ENCODE measurements at places on chromosomes 12 and 14.

- DNase-seq, result no peak
These were observed 715 bp upstream of the SLC10A1 start for GRCh38 chr14:69797573-69798338.

DNA sequence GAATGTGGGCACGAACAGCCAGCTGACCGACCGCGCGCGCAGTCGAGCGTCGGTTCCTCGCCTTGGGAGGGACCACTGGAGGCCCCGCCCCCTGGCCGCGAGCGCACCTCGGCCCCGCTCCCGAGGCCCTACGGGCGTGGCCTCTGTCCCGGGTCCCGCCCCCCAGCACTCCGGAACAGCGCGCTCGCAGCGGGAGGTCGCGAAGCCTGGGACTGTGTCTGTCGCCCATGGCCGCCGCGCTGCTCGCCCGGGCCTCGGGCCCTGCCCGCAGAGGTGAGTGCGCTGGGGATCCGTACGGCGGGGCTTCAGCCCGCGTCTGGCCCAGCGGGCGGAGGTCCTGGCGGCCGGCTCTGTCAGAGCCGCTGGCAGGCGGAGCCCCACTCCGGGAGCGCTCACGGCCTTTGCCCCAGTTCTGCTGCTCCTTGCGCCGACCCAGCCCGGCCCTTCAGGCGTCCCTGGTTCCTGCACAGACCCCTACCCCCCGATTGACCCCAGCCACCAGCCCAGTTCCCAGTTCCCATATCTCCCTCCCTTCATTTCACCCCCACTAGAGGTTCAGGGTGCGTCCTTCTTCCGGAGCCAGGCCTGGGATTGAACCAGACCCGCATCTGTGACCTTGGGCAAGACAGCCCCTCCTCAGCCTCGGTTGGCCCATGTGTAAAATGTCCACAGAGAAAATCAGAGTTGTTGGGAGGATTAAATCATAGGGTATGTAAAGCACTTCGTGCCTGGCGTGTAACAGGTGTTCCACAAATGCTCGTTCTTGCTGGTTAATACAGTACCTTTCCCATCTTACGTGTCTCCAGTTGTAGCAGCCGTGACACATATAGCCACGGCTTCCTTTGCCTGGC lies at the start of gene ACADS:
Gene ACADS (plus strand): TSS at position 168 of the 851 bp plus-strand sequence. CDS start 60 bp downstream, at position 228.
- peak; percentile 30 for DNase-seq

GRCh38 chr12:41917181-41917580 lies 227.5 kb downstream of the GXYLT1 start:
- DNase-seq, result no peak

DNA sequence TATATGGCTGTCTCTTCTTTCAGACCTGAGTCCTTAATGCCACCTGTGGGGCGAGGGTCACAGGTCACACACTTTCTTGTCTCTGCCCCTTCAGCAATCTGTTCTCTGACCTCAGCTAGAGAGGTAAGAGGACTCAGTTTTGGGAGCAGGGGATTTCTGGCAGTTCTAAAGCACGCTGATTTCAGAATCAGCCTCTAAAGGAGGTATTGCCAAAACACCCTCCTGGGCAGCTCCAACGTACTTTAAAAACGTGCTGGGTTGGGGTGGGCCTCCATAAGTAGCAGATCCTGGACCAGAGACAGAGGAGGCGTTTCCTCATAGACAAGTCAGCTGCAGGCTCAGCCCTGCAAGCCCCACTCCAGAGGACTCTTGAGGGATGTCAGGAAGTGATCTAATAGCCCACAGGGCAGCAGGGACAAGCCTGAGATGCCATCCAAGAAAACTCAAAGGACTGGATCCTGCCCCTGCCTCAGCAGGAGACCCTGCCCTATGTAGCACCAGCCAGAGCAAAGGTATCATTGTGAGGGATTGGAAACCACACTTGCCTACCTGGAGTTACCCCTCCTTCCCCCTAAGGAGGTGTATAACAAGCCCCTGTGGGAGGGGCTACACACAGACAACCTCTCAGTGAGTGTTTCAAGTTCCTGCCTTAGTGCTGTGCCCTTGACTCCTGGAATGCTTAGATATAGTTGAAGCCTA lies 8.5 kb downstream of the CTDSP2 start:
- no peak for DNase-seq

GRCh38 chr12:85559536-85559935 lies 276.7 kb downstream of the RASSF9 start:
- no peak for DNase-seq

GRCh38 chr12:66203820-66204219 lies 14.8 kb downstream of the IRAK3 start:
- no peak for DNase-seq

DNA sequence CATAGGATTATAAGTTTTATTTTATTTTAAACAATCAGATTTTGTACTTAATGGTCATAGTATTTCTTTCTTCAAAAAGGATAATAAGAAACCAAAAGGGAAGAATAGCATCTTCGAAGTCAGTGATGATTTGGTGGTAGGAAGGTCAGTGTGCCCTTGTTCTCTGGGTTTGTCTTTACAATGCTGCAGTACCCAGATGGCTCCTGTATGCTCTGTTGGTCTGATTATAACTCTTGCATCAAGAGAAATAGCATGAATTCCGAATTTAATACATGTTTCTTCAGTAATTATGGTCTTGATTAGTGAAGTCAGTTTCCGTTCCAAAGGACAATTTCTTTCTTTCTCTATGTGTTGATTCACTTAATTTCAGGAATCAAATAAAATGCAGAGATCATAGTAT lies 180.2 kb downstream of the TMTC2 start:
- no peak for DNase-seq

DNA sequence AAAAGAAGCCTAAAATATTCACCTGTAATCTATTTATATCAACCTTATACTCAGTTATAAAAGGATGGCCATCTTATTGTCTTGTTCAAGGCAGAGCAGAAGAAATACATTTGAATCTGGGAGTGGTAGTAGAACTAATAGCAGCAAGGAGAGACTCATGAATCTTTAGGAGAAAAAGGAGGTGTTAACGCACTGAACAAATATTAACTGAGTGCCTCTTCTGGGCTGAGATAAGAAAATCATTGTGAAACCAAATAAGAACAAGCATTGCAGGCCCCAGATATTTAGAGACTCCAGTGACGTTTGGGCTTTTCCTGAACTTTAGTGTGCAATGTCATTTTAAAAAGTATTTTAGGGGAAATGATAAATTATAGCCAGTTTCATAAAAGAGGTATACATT lies 790.6 kb downstream of the DIO2 start:
- no peak for DNase-seq

- no peak for DNase-seq
These were observed 86.9 kb upstream of the STXBP6 start for GRCh38 chr14:25136811-25137210.

DNA sequence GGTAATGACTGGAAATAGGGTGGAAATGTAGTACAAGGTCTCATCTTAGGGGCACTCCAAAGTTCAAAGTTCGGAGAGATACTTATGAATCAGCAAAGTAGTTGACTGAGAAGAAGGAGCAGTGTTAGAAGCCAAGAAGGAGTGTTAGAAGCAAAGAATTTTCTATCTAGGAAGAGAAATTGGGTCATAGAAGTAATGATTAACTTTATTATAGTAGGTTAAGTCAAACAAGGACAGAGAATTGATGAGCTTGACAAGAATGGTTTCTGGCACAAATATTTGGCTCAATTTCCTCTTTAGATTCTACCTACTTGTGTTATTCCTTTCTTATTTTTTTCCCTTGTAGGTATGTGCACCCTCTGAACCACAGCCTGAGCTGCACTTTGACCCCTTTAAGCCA lies 810.5 kb upstream of the LRFN5 start:
- DNase-seq, result no peak

DNA sequence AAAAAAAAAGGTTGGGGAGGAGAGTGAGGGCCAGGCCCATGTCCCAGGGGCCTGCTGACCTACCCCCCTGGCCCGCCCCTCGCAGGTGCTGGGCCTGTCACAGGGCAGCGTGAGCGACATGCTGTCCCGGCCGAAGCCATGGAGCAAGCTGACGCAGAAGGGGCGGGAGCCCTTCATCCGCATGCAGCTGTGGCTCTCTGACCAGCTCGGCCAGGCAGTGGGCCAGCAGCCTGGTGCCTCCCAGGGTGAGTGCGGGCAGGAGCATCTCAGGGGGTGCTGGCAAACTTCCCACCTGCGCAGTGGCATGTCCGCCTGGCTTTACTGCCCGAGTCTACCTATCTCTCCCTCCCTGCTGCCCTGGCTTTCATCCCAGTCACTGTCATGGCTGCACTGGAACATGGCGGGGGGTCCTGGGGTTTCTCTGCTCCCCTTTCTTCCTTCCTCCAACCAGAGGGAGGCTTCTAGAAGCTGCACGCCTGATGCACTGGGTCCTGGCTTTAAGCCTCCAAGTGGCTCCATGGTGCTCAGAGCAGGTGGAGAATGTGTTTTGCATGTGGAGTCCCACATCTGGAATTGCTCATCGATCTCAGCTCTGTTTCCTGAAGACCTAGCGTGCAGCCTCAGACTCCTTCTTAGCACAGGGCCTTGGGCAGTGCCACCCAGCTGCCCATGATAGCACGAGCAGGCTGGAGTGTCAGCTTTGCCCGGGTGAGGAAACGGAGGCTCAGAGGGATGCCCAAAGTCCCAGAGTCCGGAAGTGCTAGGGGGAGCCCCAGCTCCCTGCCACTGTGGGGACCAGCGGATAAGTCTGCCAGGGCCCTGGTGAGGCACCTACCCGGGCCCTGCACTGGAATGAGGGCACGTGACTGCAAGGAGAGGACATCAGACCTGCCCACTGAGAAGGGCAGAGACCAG lies 46.3 kb downstream of the PHETA1 start:
- DNase-seq, result no peak

- DNase-seq, result no peak
These were observed 40.3 kb upstream of the NTF3 start for GRCh38 chr12:5391653-5392052.

GRCh38 chr14:68886109-68886434 lies 93.0 kb downstream of the ACTN1 start:
- DNase-seq, result no peak

- no peak for DNase-seq
These were observed 387.0 kb downstream of the LRFN5 start for GRCh38 chr14:41993687-41994086.

GRCh38 chr14:23910101-23910875 lies 43.3 kb upstream of the DHRS4 start:
- DNase-seq, result no peak

GRCh38 chr14:22510527-22511110 lies 78.4 kb downstream of the DAD1 start:
- no peak for DNase-seq

- no peak for DNase-seq
These were observed 472.8 kb downstream of the RGS6 start for GRCh38 chr14:72404998-72405397.

GRCh38 chr12:109294286-109294796 lies 14.7 kb downstream of the FOXN4 start:
- DNase-seq, result no peak

GRCh38 chr12:18720690-18721089 lies 17.1 kb downstream of the PLCZ1 start:
- DNase-seq, result no peak

DNA sequence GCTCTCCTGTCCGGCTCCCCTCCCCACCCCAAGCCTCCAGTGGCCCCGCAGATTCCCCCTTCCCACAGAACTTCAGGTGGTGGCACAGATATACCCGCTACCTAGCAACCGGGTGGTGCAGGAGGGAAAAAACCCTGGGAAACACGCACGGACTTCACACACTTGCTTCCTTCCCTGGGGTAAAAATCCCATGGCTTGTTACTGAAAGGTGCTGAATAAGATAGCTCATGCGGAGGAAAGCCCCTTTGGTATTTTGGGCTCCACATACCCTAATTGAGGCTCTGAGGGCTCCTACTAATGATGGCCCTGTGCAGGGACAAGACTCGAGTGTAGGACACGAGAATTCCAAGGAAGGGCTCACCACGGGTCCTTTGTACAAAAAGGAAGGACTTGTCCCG lies 869 bp upstream of the RIMBP2 start:
- DNase-seq, result no peak

GRCh38 chr14:69087061-69087461 lies 65.9 kb downstream of the DCAF5 start:
- DNase-seq, result no peak

DNA sequence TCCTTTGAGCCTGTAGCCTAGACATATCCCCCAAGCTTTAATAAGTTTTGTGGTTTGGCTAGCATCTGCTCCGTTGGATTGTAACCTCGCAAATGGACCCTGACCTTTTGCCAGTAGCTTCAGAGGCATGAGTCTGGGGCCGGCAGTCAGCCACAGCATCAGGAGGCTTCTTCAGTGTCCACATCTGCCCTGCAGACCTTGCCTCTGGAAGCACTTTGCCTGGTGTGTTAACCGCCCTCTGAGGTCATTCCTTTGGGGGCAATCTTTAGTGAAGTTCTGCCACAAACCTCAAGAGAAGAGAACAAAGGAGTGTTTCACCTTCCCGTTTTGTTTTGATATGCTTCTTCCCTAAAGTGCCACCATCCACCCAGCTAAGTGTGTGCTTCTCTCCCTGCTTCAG lies 71.4 kb downstream of the GNS start:
- DNase-seq, result no peak

DNA sequence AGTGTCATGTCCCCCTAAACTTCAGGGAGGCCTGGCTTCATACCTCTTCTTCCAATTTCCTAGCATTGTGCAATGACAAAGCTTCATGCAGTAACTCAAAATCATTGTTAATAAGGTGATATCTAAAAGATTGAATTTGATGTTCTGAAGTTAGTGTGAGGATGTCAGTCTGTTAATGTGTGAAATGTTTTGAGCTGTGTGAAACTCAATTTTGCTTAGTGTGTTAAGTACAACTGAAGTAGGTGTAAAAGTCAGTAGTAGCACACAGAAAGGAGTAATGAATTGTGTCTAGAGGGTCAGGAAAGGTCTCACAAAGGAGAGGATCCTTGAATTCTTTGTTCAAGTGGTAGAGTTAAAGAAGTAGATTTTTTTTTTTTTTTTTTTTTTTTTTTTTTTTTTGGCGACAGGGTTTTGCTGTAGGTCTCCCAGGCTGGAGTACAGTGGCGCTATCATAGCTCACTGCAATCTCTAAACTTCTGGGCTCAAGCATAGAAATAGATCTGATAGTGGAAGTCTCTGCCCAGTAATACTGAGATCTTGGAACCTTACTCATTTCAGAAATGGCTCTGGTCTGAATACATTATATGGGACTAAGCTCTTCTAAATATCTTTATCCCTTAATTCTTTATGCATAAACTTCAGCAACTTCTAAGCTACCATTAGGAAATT lies 63.9 kb downstream of the FUT8 start:
- DNase-seq, result no peak

- DNase-seq, result no peak
These were observed 9.2 kb upstream of the PLEKHG3 start for GRCh38 chr14:64695071-64695470.

- no peak for DNase-seq
These were observed 1.9 kb upstream of the KRT79 start for GRCh38 chr12:52836042-52836466.

- DNase-seq, result no peak
These were observed 36.2 kb downstream of the HSP90AA1 start for GRCh38 chr14:102050625-102051024.

Data from esophagus squamous epithelium (tissue), 5 donors.